ENCODE measurements at places on chromosomes 2 and 18.
A peak's percentile ranks its signal among the peaks of the same experiment; 100 is the strongest.

- DNase-seq: no peak
Observed at GRCh38 chr2:50347358-50348044, 684.4 kb downstream of the NRXN1 start.

GRCh38 chr2:200590090-200590489, 4.3 kb downstream of the AOX1 start:
- DNase-seq: no peak

- DNase-seq: no peak
Observed at GRCh38 chr2:176076796-176077195, 7.0 kb downstream of the EVX2 start.

DNA sequence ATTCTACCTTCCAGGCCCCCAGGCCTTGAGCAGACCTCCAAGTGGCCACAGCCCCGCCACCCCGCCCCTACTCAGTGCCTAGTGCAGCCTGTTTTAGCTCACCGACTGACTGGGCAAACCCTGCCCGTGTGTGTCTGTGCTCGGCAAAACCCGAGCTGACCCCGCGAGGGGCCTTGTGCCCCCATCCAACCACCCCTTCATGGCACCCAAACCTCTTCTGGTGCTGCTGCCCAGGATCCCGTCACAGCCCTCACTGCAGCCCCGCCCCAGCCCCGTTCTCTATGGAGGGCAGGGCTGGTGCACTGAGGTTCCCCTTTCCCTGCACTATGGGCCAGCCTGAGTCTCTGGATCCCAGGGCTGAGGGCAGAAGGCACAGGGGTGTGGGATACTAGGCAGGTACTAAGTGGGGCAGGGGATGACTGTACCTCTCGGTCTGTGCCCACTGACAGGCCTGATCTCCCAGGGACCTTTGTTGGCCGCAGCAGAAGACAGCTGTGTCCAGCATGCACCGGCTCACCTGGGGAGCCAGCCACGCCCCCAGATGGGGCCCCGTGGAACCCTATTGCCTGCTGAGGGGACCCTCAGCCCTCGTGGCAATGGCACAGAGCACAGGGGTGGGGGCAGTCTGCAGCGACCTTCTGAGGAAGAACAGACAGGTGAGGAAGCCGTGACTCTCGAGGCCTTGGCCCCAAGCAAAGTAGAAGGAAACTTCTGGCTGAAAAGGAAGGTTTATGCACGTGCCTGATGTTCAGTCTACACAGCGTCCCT, 69.9 kb upstream of the OTOS start:
- peak; percentile 17 for DNase-seq
